Endothelial cell of umbilical vein (primary cell): ENCODE measurements at places on chromosomes 2 and 18. TPM values are rescaled to one million over a fixed set of nuclear protein-coding genes. Genes with fewer than 3 reads are reported as not detected.

Gene SIGLEC15
- polyA plus RNA-seq = not detected in 2 replicates

Gene GALNT5
- polyA plus RNA-seq = not detected in 2 replicates

Gene MFSD2B
- 0.18 and 0.29 TPM in 2 replicates for polyA plus RNA-seq

Gene DSEL
- polyA plus RNA-seq = 2.0 TPM in 2 replicates

Gene PELI1
- polyA plus RNA-seq = 12.2 and 14.2 TPM in 2 replicates

Gene NEB
- 0.84 and 0.94 TPM in 2 replicates for polyA plus RNA-seq

Gene SDC1
- 3.2 and 5.6 TPM in 2 replicates for polyA plus RNA-seq

Gene ZSCAN30
- polyA plus RNA-seq = 5.9 and 6.7 TPM in 2 replicates

Gene INHBB
- 0.03 and 0.11 TPM in 2 replicates for polyA plus RNA-seq

Gene SERPINB11
- polyA plus RNA-seq = not detected in 2 replicates

Gene ARPC2
- 417 and 433 TPM in 2 replicates for polyA plus RNA-seq

Gene MTHFD2
- 25.4 and 25.6 TPM in 2 replicates for polyA plus RNA-seq

Gene ST8SIA5
- polyA plus RNA-seq = 0.10 and 0.25 TPM in 2 replicates

Gene POTEI
- polyA plus RNA-seq = 0.10 TPM in 2 replicates

Gene CROCC2
- polyA plus RNA-seq = not detected in 2 replicates

Gene DCDC2C
- not detected in 2 replicates for polyA plus RNA-seq

Gene TFCP2L1
- polyA plus RNA-seq = not detected in 2 replicates

Gene PCARE
- not detected in 2 replicates for polyA plus RNA-seq

Gene CD207
- polyA plus RNA-seq = not detected in 2 replicates

Gene POMC
- polyA plus RNA-seq = 2.4 and 3.2 TPM in 2 replicates

Gene SKOR2
- not detected in 2 replicates for polyA plus RNA-seq

Gene BMP10
- not detected in 2 replicates for polyA plus RNA-seq

Gene ALLC
- not detected in 2 replicates for polyA plus RNA-seq

Gene AGXT
- not detected in 2 replicates for polyA plus RNA-seq

Gene CTAGE1
- polyA plus RNA-seq = not detected in 2 replicates

Gene HOXD13
- polyA plus RNA-seq = not detected in 2 replicates

Gene GAL3ST2
- not detected in 2 replicates for polyA plus RNA-seq

Gene XIRP2
- 0.08 and 0.10 TPM in 2 replicates for polyA plus RNA-seq

Gene C2orf72
- polyA plus RNA-seq = 0.01 and 0.02 TPM in 2 replicates

Gene CPSF3
- polyA plus RNA-seq = 12.2 and 13.7 TPM in 2 replicates

Gene LBX2
- 2.8 and 4.0 TPM in 2 replicates for polyA plus RNA-seq

Gene VWA3B
- not detected in 2 replicates for polyA plus RNA-seq

Gene MAP2
- 19.3 and 19.4 TPM in 2 replicates for polyA plus RNA-seq

Gene MCFD2
- 70.7 and 74.8 TPM in 2 replicates for polyA plus RNA-seq

Gene CDC42EP3
- polyA plus RNA-seq = 14.6 and 14.9 TPM in 2 replicates

Gene PROKR1
- not detected in 2 replicates for polyA plus RNA-seq

Gene FBXO36
- 0.92 and 1.2 TPM in 2 replicates for polyA plus RNA-seq

Gene DSC3
- 0.04 and 0.14 TPM in 2 replicates for polyA plus RNA-seq

Gene SH2D6
- not detected in 2 replicates for polyA plus RNA-seq

Gene CD8B2
- not detected in 2 replicates for polyA plus RNA-seq

Gene MCM6
- polyA plus RNA-seq = 15.1 and 20.6 TPM in 2 replicates

Gene IL1R2
- polyA plus RNA-seq = not detected in 2 replicates

Gene ARHGAP25
- polyA plus RNA-seq = 0.50 and 0.64 TPM in 2 replicates

Gene TXNDC2
- polyA plus RNA-seq = 0.12 TPM in 1 of 2 replicates, not detected in the other

Gene SCYGR4
- not detected in 2 replicates for polyA plus RNA-seq

Gene EIF5B
- polyA plus RNA-seq = 6.3 and 10.1 TPM in 2 replicates

Gene NLRC4
- not detected in 2 replicates for polyA plus RNA-seq

Gene LDLRAD4
- 5.2 and 5.3 TPM in 2 replicates for polyA plus RNA-seq

Gene TUBB8B
- polyA plus RNA-seq = 0.23 and 0.33 TPM in 2 replicates

Gene ATP6V1C2
- 0.03 and 0.05 TPM in 2 replicates for polyA plus RNA-seq

Gene B4GALT6
- polyA plus RNA-seq = 2.9 and 3.9 TPM in 2 replicates

Gene NAT8
- polyA plus RNA-seq = 0.19 and 0.25 TPM in 2 replicates

Gene RAB6C
- not detected in 2 replicates for polyA plus RNA-seq

Gene LRPPRC
- polyA plus RNA-seq = 13.3 and 22.6 TPM in 2 replicates

Gene CXCR1
- not detected in 2 replicates for polyA plus RNA-seq

Gene PSTPIP2
- 4.5 and 4.9 TPM in 2 replicates for polyA plus RNA-seq
